Activated CD8-positive, alpha-beta memory T cell treated with anti-CD3 and anti-CD28 coated beads for 36 hours (primary cell): ENCODE measurements at places on chromosomes 4 and X. TPM values are rescaled to one million over a fixed set of nuclear protein-coding genes. Genes with fewer than 3 reads are reported as not detected.

The POLN gene
- total RNA-seq, result 1.2 TPM

The PNCK gene
- not detected for total RNA-seq

The ARHGAP24 gene
- total RNA-seq, result not detected

The ZNF711 gene
- 0.13 TPM for total RNA-seq

The INTU gene
- total RNA-seq, result 0.59 TPM

The NRK gene
- total RNA-seq, result not detected
